Adrenal gland (tissue), 19 donors: ENCODE measurements at places on chromosomes 7 and 10. TPM values are rescaled to one million over a fixed set of nuclear protein-coding genes. Genes with fewer than 3 reads are reported as not detected.

TDRD1 gene
- 0.04 TPM for polyA plus RNA-seq

OR2A5 gene
- polyA plus RNA-seq = not detected

FAM25G gene
- not detected for polyA plus RNA-seq

C10orf67 gene
- 0.03 TPM for polyA plus RNA-seq

ZNF467 gene
- 44.2 TPM for polyA plus RNA-seq

MAGI2 gene
- 3.2 TPM for polyA plus RNA-seq

ERVW-1 gene
- polyA plus RNA-seq = not detected

ATRNL1 gene
- polyA plus RNA-seq = 4.8 TPM

VENTX gene
- polyA plus RNA-seq = 0.26 TPM

PPP1R17 gene
- 6.2 TPM for polyA plus RNA-seq

LRRC4 gene
- polyA plus RNA-seq = 3.7 TPM

HK1 gene
- polyA plus RNA-seq = 19.5 TPM

PTF1A gene
- polyA plus RNA-seq = not detected

C7orf25 gene
- 8.3 TPM for polyA plus RNA-seq

SMKR1 gene
- 2.7 TPM for polyA plus RNA-seq

OR13A1 gene
- polyA plus RNA-seq = not detected

PON3 gene
- polyA plus RNA-seq = 5.6 TPM

MACC1 gene
- 1.3 TPM for polyA plus RNA-seq

DKK1 gene
- polyA plus RNA-seq = 1.5 TPM

DENND2A gene
- 5.5 TPM for polyA plus RNA-seq

GIMAP5 gene
- 13.2 TPM for polyA plus RNA-seq

GTPBP10 gene
- polyA plus RNA-seq = 32.8 TPM

CPED1 gene
- polyA plus RNA-seq = 6.4 TPM

SPDYE11 gene
- not detected for polyA plus RNA-seq

NODAL gene
- polyA plus RNA-seq = not detected

FAM200A gene
- 10.7 TPM for polyA plus RNA-seq

TBX20 gene
- polyA plus RNA-seq = 4.0 TPM

FMC1 gene
- polyA plus RNA-seq = 50.0 TPM

STAM gene
- 13.3 TPM for polyA plus RNA-seq

ENTPD1 gene
- polyA plus RNA-seq = 12.6 TPM

SLC39A12 gene
- polyA plus RNA-seq = not detected

AKR1E2 gene
- 0.95 TPM for polyA plus RNA-seq

TAS2R3 gene
- not detected for polyA plus RNA-seq

KNDC1 gene
- 53.2 TPM for polyA plus RNA-seq

MBL2 gene
- 0.04 TPM for polyA plus RNA-seq

PAX2 gene
- 0.07 TPM for polyA plus RNA-seq

TMEM273 gene
- 7.6 TPM for polyA plus RNA-seq

PODXL gene
- polyA plus RNA-seq = 10.2 TPM

DLX5 gene
- 0.30 TPM for polyA plus RNA-seq

MRPS24 gene
- polyA plus RNA-seq = 72.5 TPM

ZNF786 gene
- polyA plus RNA-seq = 5.1 TPM

OR2F1 gene
- polyA plus RNA-seq = not detected

PTEN gene
- 37.9 TPM for polyA plus RNA-seq

EVX1 gene
- 0.97 TPM for polyA plus RNA-seq

COL13A1 gene
- polyA plus RNA-seq = 1.7 TPM
